ENCODE measurements at places on chromosomes 5 and 9. TPM values are rescaled to one million over a fixed set of nuclear protein-coding genes. Genes with fewer than 3 reads are reported as not detected.

The ACOT12 gene
- polyA plus RNA-seq = 0.14 TPM

The SH2D3C gene
- polyA plus RNA-seq = 25.1 TPM

The RNF183 gene
- 0.46 TPM for polyA plus RNA-seq

The CCDC192 gene
- polyA plus RNA-seq = 0.11 TPM

The ZNF366 gene
- polyA plus RNA-seq = 0.59 TPM

The POU5F2 gene
- polyA plus RNA-seq = 0.11 TPM

The CCDC69 gene
- 30.9 TPM for polyA plus RNA-seq

The CDH9 gene
- polyA plus RNA-seq = 0.09 TPM

The C9 gene
- polyA plus RNA-seq = 0.05 TPM

The MEIKIN gene
- 0.09 TPM for polyA plus RNA-seq

The PCDH12 gene
- 0.52 TPM for polyA plus RNA-seq

The TSSK1B gene
- polyA plus RNA-seq = 0.02 TPM

The AFAP1L1 gene
- polyA plus RNA-seq = 12.6 TPM

The LIFR gene
- 27.5 TPM for polyA plus RNA-seq

The KIAA0825 gene
- polyA plus RNA-seq = 0.87 TPM

The SHOC1 gene
- 0.14 TPM for polyA plus RNA-seq

All from thymus (tissue), 14 donors.